CD8-positive, alpha-beta memory T cell (primary cell): ENCODE measurements at places on chromosomes 7 and 10. TPM values are rescaled to one million over a fixed set of nuclear protein-coding genes. Genes with fewer than 3 reads are reported as not detected.

The EIF5AL1 gene
- total RNA-seq, result 2.9 TPM

The LIPM gene
- total RNA-seq, result not detected

DNA sequence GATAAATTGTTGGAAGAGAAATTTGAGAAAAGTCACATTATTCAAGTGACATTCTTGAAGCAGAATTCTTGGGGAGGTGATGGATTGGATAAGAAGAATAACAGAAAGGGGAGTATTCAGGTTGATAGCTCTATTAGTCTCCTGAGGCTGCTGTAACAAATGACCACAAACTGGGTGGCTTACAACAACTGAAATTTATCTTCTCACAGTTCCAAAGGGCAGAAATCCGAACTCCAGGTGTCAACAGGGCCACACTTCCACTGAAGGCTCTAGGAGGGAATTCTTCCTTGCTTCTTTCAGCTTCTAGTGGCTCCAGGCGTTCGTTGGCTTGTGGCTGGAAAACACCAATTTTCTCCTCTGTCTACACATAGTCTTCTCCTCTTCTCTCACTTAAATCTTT lies 99.8 kb downstream of the TES start:
- DNase-seq, result no peak

GRCh38 chr10:18424200-18424599 lies 227.2 kb downstream of the NSUN6 start:
- DNase-seq, result no peak

GRCh38 chr7:67671006-67671548 lies 674.4 kb downstream of the TYW1 start:
- no peak for DNase-seq

GRCh38 chr7:24291271-24291670 lies 7.3 kb downstream of the NPY start:
- DNase-seq, result no peak

- DNase-seq, result no peak
These were observed 47.5 kb downstream of the GNA12 start for GRCh38 chr7:2796358-2797352.

The OR6B1 gene
- not detected for total RNA-seq

- DNase-seq, result no peak
These were observed 525.6 kb upstream of the ADARB2 start for GRCh38 chr10:2262878-2263277.

DNA sequence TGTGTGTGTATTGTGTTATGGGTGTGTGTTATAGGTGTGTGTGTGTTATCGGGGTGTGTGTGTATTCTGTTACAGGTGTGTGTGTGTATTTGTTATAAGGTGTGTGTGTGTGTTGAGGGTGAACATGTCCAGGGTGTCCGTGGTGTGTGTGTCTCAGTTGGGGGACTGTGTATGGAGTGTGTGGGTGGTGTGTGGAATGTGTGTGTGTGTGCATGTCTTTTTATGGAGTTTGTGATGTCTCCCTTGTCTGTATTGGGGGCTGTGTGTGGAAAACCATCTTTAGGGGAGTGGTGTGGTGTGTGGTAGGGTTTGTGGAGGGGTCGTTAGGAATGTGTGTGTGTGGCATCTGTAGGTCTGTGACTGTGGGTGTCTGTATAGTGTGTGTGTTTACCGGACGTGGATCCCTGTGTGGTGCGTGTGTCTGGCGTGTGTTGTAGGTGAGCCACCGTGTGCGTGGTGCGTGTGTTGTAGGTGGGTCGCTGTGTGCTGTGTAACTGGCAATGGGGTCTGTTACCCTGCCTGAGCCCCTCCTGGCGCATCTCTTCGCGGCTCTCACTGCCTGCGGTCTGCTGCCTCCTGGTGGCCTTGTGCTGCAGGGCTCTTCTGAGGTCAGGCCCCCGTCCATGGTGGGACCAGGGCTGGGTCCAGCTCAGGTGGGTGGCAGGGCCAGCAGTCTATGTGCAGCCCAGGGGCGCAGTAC lies 61.7 kb downstream of the PALD1 start:
- no peak for DNase-seq

DNA sequence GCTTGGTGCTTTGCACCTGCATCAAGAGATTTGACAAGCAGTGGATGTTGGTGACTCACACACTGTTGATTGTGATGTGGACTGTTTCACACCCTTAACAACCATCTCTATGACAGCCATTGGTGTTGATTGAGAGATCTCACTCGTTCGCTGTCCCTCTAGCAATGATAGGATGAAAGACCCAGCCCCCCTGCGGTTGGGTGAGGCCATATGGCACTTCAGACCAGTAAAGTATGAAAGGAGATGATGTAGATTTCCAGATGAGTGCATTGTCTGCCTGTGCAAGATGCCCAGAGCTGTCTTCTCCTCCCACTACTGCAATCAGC lies 138.7 kb upstream of the PRR15 start:
- no peak for DNase-seq

The MRLN gene
- not detected for total RNA-seq

DNA sequence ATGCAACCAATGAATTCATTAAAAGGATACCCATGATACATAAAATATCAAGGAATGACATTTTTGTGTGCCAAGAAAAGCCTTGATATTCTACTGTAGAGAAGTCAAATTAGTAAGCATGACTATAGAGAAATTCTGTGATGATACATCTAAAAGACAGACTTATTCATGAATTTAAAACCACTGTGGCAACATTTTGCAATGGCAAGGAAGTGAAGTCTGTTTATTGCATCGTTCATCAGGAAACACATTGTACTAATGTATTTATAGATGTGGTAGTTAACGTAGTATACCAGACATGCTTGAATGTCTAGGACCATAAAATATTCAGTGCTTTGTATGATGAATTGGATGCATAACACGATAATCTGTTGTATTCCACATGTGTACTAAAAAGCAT lies 9.3 kb upstream of the CLEC5A start:
- DNase-seq, result no peak

DNA sequence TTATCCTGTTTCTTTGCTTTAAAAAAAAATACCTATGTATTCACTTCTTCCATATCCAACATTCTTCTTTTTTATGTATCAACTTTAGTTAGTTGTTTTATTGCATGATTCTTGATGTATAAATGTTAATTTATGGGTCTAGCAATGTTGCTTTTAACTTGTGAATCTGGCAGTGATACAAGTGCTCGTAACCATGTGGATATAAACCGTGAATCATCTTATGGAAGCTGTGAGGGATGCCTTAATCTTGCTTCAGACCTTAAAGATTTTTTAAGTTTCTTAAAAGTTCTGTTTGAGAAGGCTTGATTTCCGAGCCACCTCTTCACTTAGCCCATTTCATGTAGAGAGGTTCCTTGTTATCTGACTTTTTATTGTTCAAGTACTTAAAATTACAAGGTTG lies 25.9 kb downstream of the HELLS start:
- no peak for DNase-seq

GRCh38 chr10:24467605-24468004 lies 256.1 kb downstream of the ARHGAP21 start:
- DNase-seq, result no peak

- no peak for DNase-seq
These were observed 712.1 kb upstream of the NRP1 start for GRCh38 chr10:34046506-34047034.

The PNLIPRP3 gene
- total RNA-seq, result not detected

- DNase-seq, result no peak
These were observed 34.6 kb upstream of the SLC35G1 start for GRCh38 chr10:93859049-93859655.

GRCh38 chr10:114353383-114353782 lies 50.9 kb downstream of the AFAP1L2 start:
- no peak for DNase-seq

- no peak for DNase-seq
These were observed 952 bp downstream of the DIP2C start for GRCh38 chr10:688312-689120.
